ENCODE measurements at places on chromosomes 3 and 15.

- DNase-seq = no peak
Measured at GRCh38 chr15:57328479-57328878, 47.8 kb upstream of the CGNL1 start.

- peak; percentile 23 for DNase-seq
Measured at GRCh38 chr3:31247850-31248562, 284.7 kb upstream of the STT3B start.

DNA sequence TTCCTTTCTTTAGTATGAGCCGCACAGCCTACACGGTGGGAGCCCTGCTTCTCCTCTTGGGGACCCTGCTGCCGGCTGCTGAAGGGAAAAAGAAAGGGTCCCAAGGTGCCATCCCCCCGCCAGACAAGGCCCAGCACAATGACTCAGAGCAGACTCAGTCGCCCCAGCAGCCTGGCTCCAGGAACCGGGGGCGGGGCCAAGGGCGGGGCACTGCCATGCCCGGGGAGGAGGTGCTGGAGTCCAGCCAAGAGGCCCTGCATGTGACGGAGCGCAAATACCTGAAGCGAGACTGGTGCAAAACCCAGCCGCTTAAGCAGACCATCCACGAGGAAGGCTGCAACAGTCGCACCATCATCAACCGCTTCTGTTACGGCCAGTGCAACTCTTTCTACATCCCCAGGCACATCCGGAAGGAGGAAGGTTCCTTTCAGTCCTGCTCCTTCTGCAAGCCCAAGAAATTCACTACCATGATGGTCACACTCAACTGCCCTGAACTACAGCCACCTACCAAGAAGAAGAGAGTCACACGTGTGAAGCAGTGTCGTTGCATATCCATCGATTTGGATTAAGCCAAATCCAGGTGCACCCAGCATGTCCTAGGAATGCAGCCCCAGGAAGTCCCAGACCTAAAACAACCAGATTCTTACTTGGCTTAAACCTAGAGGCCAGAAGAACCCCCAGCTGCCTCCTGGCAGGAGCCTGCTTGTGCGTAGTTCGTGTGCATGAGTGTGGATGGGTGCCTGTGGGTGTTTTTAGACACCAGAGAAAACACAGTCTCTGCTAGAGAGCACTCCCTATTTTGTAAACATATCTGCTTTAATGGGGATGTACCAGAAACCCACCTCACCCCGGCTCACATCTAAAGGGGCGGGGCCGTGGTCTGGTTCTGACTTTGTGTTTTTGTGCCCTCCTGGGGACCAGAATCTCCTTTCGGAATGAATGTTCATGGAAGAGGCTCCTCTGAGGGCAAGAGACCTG is 13.2 kb downstream of the GREM1 start:
- DNase-seq = no peak

DNA sequence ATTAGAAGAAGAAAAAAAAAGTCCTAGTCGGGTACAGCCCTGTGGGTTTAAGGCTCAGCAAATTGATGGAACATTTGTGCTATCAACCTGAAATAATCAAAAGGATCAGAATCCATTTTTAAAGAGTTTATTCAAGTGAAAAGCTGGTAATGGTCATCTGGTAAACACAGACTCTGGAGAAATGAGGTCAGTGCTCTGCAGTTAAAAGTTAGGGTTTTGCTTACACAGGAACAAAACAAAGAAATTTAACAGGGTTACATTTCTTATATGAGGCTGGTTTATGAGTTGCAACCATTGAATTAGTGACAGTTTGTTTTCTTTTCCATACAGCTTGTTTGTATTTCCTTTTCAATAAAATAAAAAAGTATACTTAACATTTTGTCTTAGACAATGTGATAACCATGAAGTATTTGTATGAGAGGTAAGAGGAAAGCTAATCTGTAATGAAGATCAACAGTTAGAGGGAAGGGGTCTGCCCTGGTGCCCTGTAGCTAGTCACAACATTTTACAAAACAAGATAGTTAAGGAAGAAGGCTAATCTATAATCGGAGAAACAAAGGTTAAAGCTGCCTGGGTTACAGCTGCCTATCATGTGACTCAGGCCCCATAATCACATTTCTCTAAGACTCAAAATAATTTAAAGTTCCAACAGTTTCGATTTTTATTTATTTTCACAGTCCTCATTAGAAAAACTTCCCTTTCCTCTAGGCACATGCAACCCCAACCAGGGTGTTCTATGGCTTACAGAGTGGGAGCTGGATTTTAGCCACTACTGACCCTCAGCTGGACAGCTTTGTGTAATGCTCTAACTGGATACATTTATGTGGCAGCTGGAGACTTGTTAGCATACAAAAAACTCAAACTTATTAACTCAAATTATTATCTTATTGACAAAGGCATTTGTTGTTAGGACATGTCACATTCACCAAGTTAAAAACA is 98.1 kb upstream of the ACP3 start:
- DNase-seq = no peak

- no peak for DNase-seq
Measured at GRCh38 chr3:182683858-182684257, 109.4 kb upstream of the ATP11B start.

DNA sequence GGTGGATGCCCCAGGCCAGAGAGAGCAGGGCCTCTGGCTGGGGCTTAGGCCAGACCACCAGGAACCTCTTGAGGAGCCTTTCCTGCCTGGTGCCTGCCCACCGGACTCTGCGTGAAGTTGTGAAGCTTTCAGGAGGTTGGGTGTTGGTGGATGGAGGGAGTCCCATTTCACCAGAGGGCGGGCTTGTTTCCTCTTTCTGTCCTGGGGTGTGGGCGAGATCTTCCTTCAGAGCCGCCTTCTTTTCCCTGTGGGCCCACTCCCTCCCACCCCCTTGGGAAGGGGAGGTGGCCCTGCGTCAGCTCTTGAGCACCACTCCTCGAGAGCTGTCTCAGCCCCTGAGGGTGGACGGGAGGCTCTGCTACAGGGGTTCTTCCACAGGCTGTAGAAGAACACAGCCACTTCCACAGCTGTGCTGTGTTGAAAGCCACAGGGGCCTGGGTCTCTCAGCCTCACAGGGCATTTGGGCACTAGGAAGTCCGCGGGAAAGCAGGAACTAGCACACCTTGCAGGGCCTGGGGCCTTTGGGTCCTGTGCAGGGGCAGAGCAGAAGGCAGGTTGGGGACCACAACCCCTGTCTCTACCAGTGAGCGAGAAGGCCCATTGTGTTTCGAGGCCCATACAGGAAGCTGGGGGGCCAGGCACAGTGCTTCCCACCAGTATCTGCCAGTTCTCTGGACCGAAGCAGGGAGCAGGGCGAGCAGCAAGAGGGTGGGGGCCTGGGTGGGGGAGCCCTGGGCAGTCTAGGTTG is 2.1 kb downstream of the AMIGO3 start:
- DNase-seq = no peak

- no peak for DNase-seq
Measured at GRCh38 chr3:170467571-170468147, 49.0 kb downstream of the CLDN11 start.

- DNase-seq = no peak
Measured at GRCh38 chr3:36484386-36484785, 104.1 kb downstream of the STAC start.

DNA sequence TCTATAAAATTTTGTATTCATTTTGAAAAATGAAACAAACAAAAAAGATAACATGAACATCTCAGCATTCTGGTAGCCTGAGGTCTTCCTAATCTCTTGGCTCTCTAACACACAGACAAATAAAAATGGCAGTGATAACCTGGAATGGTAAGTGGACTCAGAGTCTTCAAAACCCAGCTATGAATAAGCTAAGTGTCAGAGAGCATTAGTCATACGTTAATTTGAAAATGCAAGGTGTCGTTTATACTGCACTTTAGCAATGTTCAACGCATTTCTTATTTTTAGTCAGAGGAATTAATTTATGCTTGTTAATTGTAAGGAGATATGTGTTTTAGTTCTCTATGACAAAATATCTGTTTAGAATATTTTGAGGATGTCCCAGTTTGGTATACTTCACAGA is 294.3 kb downstream of the NEK10 start:
- no peak for DNase-seq

GRCh38 chr3:54743755-54744154 is 184.1 kb downstream of the LRTM1 start:
- DNase-seq = no peak

- DNase-seq = no peak
Measured at GRCh38 chr3:112974894-112975293, at the start of gene CD200R1. CD200R1 (minus strand) TSS chr3:112975103; CDS start chr3:112974857, 246 bp downstream.

DNA sequence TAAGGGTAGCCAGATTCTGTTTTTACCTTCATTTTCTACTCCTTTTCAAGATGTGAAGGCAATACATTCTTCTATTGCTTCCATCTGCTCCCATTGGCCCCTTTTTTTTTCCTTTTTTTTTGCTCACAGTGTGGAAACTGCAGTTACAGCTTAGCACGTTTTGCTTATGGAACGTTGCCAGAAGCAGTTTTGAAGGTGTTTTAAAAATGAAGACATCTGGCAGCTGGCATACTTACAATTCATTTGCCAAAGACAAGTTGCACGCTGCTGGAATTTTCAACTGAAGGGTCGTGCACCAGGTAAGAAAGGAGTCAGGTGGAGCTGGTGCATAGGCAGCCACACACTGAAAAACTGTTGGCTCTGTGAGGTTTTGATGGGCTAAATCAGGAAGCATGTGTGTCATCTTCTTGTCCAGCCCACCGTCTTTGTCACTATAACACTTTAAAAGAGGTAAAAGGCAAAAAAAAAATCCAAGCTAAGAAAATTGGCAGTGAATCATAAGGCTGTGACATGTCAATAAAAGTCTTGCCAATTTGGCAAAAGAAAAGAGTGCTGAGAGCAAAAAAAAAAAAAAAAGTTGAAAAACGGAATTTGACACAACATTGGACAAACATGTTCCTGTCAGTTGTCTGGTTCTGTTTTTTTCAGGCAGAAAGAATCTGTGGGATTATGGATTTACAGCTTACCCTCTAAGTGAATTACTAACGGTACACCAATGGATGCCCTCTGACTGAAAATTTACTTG is 225.4 kb upstream of the SOX2 start:
- no peak for DNase-seq

DNA sequence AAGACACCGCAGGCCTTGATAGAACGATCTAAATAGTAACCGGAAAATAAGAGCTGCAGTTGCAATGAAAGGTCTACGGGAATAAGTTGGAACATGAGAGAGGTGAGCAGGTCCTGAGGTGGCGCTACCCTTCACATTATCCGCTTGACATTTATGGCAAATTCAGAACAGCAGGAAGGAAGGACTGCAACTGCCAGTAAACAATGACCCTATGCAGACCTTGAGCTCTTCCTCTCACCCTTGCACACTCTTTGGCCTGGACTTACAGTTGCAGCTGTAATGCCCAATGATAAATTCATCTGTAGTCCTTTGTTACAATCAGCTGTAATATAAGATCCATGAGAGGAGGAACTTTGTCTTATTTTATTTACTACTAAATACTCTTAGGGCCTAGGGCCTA is 32.3 kb upstream of the TRIM59 start:
- DNase-seq = no peak

All from NCI-H2081 treated with DMSO at 0.1 percent for 48 hours (cell line).